ENCODE measurements at places on chromosomes 11 and 22.

DNA sequence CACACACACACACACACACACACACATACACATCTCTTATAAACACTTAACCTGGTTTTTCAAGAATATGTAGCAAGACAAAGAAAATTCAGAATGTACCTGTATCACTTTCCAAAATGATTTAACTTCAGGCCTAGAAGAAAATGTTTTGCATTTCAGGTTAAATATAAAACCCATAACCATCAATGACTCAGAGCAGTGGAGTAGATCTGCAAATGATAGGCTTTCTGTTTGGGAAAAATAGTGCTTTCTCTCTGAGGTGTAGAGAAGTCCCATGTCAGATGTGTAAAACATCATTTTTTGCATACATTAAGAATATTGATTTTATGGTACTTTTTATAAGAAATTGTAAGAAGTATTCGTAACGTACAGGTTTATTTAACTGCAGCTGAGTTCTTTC is 116.9 kb downstream of the STK33 start:
- DNase-seq = no peak

DNA sequence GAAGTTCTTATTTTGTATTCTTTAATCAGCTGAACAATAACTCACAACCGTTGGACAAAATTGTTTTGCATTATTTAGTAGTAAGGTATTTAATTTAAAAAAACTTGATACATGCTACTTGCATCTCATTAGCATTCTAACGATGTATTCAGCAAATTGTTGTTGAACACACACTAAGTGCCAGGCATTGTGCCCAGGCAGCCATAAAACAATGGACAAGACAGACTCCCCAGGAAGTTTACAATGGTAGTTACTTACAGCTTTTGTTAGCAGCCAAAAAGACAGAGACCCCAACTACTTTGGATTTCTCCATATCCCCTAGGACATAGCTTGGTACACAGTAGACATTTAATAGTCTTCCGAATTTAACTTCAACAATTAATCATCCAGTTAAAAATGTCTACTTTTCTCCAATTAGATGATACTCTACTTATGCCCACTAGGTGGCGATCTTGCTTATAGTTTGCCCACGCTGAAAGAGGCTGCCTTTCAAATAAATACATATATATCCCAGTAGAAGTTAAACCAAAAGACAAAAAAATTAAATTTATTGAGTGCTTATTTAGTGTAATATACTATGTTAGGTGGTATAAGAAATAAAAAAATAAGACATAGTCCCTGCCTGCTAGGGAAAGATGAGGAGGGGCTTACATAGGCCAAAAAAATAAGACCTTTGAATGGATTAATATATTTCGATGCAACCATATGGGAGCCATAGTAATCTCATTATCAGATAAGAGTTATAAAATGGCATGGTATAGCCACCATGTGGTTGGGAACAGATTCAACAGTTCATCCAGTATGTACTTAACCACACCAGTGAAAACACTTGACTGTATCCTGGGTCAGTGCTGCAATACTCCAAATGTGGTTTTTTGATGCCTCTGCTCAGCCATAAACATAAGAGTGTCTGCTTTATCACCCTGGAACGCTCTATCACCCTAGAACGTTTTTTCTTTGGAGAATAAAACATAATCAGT is 2.0 kb upstream of the FJX1 start:
- DNase-seq = peak; percentile 78

- DNase-seq = no peak
Observed at GRCh38 chr22:19057539-19057938, 64.7 kb downstream of the DGCR2 start.

DNA sequence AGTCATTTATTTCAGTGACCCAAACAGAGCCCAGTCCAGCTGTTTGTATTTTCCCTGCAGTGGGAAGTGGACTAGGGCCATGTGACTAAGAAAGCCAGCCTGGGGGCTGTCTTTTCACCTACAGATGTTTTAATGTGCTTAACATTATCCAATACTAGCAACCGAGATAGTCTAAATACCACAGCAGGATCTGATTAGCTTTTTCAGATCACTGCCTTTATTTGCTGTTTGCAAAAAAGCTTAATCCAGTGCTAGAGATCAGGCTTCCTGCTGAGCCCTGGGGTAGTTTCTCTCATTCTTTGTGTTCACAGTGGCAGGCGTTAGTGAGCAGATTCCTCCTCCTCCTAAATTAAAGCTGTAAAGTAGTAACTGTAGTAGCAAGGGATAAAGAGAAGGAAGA is 35.0 kb downstream of the ZC3H12C start:
- no peak for DNase-seq

DNA sequence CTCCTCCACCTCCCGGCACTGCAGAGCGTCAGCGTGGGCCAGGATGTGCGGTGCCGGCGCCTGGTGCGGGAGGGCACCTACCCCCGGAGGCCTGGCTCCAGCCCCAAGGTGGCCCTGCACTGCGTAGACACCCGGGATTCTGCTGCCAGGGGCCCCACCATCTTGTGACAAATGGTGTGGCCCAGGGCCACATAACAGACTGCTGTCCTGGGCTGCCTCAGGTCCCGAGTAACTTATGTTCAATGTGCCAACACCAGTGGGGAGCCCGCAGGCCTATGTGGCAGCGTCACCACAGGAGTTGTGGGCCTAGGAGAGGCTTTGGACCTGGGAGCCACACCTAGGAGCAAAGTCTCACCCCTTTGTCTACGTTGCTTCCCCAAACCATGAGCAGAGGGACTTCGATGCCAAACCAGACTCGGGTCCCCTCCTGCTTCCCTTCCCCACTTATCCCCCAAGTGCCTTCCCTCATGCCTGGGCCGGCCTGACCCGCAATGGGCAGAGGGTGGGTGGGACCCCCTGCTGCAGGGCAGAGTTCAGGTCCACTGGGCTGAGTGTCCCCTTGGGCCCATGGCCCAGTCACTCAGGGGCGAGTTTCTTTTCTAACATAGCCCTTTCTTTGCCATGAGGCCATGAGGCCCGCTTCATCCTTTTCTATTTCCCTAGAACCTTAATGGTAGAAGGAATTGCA is 13.5 kb downstream of the TSKU start:
- DNase-seq = no peak

DNA sequence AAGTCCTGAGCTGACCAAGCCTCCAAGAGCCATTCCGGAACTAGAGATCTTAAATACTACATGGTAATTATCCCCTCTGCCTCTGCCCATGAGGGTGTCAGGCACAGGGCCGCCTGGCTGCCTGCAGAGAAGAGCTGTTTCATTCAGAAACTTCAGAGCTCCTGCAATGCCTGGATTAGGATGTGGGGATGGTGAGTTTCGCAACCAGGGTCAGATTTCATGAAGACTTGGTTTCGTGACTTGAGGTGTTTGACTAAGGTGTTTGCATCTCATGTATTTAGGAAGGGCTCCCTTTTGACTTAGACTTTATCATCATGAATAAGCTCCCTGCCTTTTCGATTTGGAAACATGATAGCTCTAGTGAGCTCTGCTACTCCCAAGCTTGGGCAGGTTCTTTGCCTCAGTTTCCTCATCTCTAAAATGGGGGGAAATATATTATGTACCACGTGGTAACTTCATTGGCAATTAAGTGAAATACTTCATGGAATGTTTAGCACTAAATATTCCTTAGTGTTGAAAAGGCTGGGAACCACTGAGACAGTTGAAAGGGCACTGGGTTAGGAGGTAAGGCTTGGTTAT is 9.1 kb downstream of the TIMP3 start:
- DNase-seq = no peak

DNA sequence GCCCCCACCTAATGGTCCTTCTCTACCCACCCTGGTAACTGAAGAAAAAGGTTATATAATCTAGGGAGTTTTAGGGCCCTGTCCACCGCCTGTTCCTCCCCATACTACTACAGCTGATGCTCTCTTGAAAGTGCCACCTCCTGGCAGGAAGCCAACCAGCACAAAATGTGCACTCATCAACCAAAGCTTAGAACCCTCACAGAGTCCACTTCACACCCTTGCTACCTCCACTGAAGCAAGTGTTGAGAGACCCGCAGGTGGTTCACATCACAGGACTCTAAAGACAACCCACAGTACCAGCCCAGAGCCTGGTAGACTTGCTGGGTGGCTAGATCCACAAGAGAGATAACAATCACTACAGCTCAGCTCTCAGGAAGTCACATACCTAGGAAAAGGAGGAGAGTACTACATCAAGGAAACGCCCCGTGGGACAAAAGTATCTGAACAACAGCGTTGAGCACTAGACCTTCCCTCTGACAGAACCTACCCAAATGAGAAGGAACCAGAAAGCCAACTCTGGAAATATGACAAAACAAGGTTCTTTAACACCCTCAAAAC is 17.5 kb upstream of the OR10W1 start:
- DNase-seq = no peak

DNA sequence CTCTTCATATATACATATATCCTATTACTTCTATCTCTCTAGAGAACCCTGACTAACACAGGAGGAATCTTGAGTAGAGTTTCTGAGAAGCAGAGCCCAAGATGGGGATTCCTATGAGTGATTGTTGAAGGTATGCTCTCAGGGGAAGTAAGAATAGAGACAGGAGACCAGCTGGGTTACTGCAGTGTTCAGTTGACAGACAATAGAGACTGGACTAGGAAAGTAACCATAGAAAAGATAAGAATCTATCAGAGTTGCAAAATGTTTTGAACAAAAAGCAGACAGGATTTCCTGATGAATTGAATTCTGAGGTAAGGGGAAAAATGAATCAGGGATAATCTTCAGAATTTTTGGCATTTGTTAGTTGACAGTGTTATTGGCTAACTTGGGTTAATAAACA is 54.4 kb downstream of the SLC17A6 start:
- DNase-seq = no peak

DNA sequence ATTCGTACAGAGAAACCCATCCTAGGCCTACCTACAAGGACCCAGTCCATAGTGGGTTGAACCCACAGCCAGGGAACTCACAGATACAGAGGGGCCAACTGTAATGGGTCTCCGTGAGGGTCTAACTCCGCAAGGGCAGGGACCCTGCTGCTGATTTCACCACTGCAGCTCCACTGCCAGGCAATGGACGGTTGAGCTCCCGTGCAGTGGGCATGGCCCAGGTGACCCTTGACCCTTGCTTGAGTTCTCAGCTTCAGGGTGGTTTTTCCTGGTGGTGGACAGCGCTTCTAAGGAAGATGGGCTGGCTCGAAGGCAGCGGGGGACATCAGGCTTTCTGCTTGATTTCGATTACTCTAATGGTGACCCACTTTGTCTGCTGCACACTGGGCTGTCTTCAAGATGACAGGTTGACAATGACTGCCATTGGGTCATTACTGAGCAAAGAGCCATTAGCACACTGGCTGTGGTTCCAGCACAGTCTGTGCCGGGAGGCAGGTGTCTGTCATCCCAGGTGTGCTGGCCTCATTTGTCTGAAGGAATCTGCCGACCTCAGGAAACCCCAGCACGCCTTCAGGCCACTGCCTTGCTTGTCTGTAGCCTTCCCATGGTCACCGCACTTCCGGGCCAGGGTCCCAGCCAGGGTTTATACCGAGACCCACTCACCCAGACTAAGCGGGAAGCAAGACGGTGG is 3.7 kb upstream of the GAL start:
- DNase-seq = no peak

DNA sequence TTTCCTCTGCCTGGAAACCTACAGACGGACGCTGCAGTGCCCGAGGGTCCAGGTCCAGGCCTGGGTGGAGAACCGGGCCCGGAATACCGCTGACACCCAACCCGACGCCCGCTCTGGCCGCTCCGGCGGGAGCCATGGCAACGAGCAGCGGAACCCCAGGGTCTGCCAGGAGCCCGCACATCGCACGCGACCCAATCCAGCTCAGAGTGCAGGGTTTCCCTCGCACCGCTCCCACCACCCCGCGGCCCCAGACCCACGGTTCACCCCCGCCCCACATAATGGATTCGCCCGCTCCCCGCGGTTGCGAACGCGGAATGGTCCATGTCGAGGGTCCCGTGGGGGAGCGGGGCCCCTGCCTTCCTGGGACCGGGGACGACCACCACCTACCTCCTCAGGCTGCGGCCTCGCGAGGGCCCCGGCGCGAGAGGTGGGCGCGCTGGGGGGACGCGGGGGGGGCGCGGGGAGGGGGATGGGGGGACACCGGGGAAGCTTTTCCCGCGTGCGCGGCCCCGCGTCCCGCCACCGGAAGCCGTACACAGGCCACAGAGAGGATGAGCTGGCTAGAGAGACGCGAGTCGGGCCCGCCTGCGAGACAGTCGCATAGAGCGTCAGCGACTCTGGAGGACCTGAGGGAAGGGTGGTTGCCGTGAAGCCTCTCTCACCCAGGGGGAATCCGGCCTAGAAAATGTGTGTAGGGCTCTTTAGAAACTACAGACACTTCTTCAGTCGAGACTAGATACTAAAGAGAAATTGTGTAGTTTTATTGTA is at the start of gene SSRP1:
TSS of gene SSRP1 (minus strand) at position 550 of the 768 bp plus-strand sequence. CDS start 771 bp downstream, outside the sequence.
- DNase-seq = peak; percentile 84

DNA sequence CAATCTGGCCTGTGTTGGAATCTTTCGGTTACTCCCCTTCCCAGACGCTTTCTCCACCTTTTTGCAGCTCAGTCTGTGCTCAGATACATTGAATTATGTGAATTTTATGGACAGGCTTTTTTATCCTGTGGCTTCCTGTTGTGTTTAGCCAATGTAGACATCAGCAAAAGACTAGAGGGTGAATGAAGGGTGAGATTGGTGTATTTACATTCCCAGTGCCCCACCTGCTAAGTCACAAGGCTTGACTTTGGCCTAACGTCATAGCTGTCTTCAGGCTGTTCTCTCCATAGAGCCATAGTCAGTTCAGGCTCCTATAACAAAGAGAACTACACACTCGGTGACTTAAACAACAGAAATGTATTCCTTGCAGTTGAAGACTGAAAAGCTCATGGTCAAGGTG is 97.5 kb upstream of the FSHB start:
- DNase-seq = no peak

- DNase-seq = no peak
Observed at GRCh38 chr11:11243590-11244469, 109.2 kb downstream of the CSNK2A3 start.

DNA sequence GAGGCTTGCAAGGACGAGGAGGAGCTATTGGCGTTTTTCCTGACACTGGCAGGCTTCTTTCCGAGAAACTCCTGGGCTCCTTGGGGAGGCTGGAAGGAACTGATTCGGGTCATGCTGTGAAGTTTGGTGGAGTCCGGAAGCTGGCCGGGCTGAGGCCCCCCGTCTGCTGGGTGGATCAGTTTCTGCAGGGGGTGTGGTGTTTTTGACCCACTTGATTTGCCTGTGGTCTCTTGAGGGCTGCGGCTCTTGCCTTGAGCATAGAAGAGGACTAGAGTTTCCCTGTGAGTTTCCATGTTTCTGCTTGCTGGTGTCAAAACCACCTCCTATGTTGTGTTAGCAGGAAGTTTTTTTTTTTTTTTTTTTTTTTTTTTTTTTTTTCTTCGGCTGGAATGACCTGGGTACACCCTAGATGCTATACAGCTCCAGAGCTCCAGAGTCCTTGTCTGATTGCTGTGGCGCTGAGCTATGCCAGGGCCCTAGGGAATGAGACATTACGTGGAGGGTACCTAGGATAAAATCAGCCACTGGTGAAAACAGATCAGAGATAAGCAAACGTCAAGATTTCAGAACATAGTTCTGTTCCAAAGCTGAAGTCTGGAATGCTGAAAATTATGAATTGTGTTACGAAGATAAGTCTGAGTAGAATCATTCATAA is 728 bp downstream of the TBC1D22A start:
- DNase-seq = peak; percentile 13

DNA sequence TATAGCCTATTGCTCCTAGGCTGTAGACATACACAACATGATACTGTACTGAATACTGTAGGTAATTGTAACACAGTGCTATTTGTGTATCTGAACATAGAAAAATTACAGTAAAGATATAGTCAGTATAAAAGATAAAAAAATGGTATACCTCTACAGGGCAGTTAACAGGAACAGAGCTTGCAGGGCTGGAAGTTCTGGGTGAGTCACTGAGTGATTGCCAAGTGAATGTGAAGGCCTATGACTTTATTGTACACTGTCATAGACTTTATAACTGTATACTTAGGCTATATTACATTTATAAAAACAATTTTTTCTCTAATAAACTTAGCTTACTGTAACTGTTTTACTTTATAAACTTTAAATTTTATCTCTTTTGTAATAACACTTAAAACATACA is 332.4 kb upstream of the ARHGAP42 start:
- DNase-seq = no peak

Data from LoVo (cell line).